ENCODE measurements at places on chromosomes 11 and 22.

DNA sequence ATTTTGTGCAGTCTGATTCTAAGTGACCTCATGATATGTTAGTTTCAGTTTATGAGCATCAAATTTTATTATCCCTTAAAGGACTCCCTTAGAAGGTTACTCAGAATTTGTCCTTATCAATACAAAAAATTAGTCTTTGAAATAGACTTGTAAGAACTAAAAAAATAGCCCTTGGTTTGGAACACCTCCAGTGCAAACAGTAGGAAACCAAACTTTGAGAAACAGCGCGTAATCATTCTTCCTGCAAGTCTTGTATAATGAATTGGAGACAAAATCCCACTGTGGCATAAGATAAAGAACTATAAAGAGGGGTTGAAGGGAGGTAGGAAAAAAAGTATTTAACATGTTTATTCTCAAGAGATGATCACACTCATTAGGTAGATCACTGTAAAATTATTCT, 10.8 kb upstream of the MSANTD4 start:
- no peak for DNase-seq

DNA sequence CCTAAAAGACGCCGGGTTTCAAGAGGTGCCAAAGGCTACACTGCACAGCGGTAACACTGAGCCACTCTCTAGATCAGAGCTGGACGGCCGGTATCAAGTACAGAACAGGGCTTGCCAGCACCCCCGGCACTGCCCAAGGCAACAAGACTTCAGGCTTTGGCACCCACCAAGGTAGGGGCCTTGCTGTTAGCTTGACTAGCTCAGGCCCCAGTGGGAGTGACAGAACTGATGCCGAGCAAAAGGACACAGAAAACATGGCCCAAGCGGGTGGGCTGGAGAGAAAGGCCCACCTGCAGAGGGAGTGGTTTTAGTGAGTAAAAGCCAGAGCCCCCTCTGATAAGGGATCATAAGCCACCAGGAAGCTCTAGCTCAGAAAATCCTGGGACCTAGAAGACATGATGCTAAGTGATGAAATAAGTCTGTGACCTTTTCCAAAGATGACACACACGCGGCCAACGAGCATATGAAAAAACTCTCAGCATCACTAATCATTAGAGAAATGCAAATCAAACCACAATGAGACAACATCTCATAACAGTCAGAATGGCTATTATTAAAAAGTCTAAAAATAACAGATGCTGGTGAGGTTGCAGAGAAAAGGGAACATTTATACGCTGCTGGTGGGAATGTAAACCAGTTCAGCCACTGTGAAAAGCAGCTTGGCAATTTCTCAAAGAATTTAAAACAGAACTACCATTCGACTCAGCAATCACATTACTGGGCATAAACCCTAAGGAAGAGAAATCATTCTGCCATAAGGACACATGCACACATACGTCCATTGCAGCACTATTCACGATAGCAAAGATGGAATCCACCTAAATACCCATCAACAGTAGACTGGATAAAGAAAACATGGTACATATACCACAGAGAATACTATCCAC, 12.9 kb downstream of the EHD1 start:
- no peak for DNase-seq

- no peak for DNase-seq
These were observed 186.6 kb downstream of the MAML2 start for GRCh38 chr11:96156379-96156722.

- DNase-seq: no peak
These were observed 19.7 kb downstream of the GGTLC2 start for GRCh38 chr22:22663861-22664800.

GRCh38 chr11:30893318-30893717, 307.2 kb upstream of the MPPED2 start:
- no peak for DNase-seq

- DNase-seq: no peak
These were observed 32.5 kb downstream of the GNAZ start for GRCh38 chr22:23102776-23103175.

GRCh38 chr11:134578807-134579723, 167.0 kb upstream of the B3GAT1 start:
- no peak for DNase-seq

- no peak for DNase-seq
These were observed 26.3 kb downstream of the OPCML start for GRCh38 chr11:133506023-133506422.

GRCh38 chr11:120774591-120775386, 249.1 kb upstream of the TBCEL start:
- DNase-seq: no peak

GRCh38 chr11:77039491-77040400, 5.5 kb downstream of the B3GNT6 start:
- DNase-seq: peak; percentile 44

DNA sequence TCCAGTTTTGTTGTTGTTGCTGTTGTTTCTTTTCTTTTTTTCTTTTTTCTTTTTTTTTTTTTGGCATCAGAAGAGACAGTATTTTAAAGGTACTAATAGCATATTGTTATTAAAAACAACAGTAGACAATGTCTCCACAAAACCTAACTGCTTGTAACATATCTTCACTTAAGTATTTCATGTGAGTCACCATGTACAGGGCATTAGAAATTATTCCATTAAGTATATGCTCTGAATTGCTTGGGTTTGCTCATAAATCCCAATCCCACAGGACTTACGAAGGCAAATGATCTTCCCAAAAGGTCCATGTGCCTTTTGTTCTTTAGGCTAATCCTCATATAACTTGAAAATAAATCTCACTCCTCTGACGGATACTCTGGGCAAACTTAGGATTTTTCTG, 35.9 kb downstream of the MAP6 start:
- DNase-seq: no peak

DNA sequence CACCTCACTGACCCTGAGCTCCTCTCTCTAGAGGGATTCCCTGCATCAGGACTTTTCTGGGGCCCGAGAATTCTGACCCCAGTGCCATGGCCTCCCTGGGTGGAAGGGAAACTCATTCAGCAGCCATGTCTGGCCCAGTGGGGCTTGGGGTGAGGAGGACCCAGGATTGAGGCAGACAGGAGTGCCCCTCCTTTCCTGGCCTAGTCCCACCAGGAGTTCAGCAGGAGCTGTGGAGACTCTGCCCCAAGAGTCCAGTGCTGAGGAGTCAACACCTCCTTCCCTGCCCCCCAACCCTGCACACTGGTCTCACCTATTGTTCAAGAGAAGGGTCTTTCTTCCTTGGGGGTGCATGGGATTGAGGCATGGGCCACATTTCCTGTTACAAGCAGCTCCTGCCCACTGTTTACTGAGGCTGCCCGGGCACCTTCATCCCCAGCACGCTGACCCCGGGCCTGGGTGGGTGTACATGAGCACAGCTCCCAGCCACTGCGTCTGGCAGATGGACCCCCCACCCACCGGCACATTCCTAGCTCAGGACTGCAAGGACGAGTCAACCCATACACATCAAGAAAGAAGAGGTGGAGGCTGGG, 33.9 kb downstream of the ALX4 start:
- no peak for DNase-seq

- no peak for DNase-seq
These were observed 122.1 kb downstream of the FCHSD2 start for GRCh38 chr11:73019996-73020395.

- no peak for DNase-seq
These were observed 254.3 kb upstream of the SESN3 start for GRCh38 chr11:95485115-95485900.

- no peak for DNase-seq
These were observed 670.9 kb downstream of the BRD1 start for GRCh38 chr22:49156662-49157285.

DNA sequence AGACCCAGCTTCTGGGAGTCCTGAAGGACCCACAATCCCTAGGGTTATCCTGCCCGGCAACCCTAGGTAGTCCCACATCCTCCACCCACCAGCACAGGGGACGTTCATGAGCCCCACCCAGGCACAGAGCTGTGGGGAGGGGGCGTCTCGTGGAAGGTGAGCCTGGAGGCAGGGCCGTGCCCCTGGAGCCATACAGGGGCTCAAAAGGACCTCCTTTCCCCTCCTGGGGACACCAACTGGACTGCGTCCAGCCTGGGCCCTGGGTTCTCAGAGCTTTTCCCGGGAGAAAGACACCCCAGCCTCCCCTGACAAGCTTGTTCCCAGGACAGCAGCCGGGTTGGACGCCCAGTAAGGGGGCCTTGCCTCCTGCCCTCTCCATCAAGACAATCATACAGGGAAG, 78.4 kb downstream of the BRD1 start:
- DNase-seq: no peak

GRCh38 chr11:25535467-25536272, 796.3 kb upstream of the ANO3 start:
- no peak for DNase-seq

DNA sequence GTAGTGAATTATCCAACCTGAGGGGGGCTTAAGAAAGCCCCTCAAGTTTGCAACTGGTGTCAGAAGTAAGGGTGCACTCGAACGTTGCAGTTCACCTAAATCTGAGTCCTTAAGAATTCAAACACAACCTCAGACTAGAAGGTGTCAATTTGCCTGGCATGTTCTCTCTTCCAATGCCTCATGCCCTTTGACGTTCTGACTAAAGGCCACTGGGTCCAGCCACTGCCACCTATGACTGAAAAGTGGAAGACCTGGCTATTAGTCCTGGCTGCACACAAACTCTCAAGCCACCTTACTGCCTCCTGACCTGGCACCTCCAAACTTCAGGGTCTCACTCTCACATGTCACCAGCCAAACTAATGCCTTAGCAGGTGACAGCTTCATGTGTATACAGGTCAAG, 8.0 kb downstream of the APOL4 start:
- no peak for DNase-seq

DNA sequence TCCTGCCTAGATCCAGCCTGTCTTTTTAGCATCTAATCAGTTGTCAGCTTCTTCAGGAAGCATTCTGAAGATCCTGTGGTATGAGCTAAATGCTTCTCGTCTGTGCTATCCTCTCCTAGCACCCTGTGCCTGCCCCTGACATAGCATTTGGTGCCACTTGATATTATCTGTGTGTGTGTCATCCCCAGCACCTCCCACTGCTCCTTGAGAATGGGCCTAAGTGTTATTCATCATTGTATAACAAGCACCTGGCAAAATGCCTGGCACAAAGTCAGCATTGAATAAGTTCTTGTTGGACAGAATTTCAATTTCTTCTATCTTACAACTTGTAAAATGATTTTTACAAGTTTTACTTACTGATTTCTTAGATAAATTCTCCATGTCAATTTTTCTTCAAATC, 28.1 kb upstream of the OLFML1 start:
- no peak for DNase-seq
